ENCODE measurements at places on chromosomes 4 and X.

DNA sequence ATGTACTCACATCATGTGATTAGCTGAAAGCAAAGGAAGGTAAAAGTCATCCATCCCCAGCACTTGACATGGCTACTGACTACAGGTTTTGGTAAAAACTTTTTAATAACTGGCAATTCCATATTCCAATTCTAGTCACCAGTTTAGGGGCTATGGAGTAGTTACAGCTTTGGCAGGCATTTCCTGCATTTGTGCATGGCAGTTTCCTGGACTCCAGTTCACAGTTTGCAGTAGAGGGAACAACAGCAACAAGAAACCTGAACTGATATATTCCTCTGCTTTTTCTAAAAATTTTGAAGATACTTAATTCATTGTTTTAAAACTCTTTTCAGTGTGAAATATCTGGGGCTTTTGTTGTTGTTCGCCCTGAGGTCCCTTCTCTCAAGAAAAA lies 184.3 kb downstream of the PPP3CA start:
- DNase-seq = no peak

DNA sequence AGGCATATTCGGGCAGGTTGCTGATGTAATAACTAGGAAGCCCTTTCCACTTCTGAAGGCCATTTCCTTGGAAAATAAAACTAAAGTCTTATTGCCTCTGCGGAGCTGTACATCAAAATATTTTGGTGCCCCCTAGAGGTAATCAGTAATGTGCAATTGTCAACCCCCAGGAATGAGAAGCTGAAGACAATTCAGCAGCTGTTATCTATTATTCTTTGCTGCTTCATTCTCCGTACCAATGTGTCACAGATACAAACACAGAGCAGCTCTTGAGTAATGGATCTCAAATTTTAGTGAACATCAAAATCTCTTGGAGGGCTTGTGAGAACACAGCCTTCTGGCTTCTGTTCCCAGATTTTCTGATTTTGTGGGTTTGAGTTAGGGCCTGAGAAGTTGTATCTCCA lies 3.5 kb upstream of the SLIT2 start:
- no peak for DNase-seq

- no peak for DNase-seq
Measured at GRCh38 chr4:152684007-152684406, 4.2 kb upstream of the TMEM154 start.

GRCh38 chr4:91302120-91302519 lies 1001.6 kb upstream of the GRID2 start:
- DNase-seq = no peak

- DNase-seq = no peak
Measured at GRCh38 chrX:141158084-141158483, 18.8 kb downstream of the LDOC1 start.

DNA sequence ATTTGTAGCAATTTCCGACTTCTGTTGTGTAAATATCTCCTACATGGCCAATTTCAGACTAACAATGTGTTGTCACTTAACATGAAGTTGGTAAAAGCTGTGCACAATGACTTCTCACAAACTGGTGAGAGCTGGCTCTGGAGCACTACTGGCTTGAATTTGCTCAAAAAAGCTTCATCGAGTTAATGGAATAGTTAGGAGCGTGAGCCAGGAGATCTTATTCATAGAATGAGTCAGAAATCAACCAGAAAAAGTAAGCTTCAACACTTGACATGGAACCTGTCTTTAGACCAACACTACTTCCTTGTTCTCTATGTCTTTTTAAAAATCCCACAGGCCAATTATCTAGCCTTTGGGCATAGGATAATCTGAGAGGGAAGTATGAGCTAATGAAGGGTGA lies 7.9 kb upstream of the CHRDL1 start:
- no peak for DNase-seq

DNA sequence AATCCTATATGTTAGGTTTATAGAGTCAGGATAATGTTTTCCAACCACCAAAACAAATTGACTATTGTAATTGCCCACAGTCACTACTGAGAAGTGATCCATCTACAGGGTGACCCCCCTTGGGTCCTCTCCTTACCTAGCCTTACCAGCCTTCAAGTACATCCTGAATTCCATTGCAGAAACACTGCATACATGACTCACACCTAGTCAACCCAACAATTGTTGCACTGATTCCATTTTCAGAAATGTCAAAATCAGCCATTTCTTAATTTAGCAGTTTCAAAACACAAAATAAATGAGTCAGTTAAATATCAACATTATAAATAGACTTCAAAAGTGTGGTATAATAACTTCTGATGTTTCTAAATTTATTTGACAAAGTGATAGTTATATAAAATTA lies 106.3 kb upstream of the TNIP3 start:
- DNase-seq = no peak

DNA sequence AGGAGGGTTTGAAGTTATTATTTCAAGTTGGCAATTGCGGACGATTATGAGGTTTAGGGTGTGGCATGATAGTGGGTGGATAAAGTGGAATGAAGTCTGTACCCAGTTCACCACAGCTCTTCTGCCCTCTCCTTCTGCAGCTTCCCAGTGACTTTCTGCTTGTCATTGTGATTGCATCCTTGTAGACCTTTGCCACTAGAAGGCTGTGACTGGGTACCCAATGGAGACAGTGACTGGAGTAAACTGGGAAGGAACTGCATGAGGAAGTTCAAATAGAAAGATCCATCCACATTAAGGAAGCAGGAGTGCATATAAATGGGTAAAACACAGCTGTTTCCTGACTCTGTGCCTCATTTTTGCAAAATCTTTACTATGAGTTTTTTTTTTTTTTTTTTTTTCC lies 53.5 kb upstream of the SPANXN3 start:
- DNase-seq = no peak

- DNase-seq = no peak
Measured at GRCh38 chr4:6068986-6069385, 50.8 kb upstream of the C4orf50 start.

DNA sequence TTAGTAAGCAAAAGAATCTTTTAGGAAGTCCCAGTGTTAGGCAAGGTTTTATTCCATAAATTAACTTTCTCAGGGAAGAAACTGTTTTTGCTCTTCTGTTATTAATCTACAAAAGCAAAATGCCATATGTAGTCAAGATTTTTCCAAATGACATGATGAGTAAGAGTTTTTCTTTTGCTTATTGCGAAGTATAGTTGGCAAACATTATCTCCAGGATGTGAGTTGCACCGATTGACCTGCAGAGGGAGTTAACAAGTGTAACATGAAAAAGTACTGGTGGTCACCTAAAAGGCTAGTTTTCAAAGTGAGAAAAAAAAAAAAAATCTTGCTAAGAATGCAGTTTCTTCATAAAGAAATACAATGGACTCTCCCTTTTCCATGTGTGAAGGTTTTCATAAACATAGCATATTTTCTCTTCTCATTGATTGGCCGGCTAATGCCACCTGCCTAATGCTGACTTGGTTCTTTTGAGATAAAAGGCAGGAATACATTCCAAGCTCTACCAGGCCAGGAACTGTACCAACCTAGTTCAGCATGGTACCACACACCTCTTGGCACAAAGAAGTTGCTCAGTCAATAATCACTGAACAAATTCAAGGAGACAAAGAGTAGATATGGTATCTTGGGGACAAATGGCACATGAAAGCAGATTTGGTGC lies 100.2 kb downstream of the LNX1 start:
- no peak for DNase-seq

GRCh38 chr4:139164731-139165130 lies 12.3 kb downstream of the ELF2 start:
- DNase-seq = no peak

DNA sequence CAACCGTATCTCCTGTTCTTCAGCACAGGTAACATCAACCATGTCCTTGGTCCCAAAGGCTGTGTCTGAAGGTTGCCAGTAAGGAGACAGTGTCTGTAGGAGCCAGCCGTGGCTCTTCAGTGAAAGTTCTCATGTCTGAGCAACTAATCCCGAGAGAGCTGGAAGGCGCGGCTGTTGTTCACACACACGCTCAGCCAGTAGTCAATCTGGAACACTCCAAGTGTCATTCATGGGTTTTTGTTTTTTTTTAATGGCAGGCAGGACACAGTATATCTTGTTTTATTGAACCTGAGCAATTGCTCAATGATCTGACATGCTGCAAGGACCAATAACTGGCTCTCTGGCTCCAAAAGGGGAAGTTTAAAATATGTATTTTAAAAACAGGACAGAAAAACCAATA lies 48.4 kb upstream of the MAP3K15 start:
- DNase-seq = no peak

DNA sequence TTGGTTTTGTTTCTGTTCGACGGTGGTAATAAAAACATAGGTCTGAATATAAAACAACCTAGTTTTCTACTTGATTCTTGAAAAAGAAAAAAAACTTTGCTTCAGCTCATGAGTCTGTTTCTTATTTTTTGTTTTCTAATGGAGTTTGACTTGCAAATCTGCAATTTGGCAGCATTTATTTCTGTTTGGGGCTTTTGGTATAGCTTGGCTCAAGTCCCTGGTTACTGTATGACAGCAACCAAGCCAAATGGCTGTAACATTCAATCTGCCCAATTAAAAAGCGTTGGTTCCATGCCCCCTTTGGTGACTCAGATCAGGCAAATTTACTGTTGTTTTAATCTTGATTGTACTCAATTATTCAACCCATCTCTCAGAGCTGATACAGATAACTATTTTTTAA lies 263.4 kb downstream of the GRIA3 start:
- no peak for DNase-seq

GRCh38 chr4:3770323-3771163 lies 4.4 kb downstream of the ADRA2C start:
- no peak for DNase-seq

DNA sequence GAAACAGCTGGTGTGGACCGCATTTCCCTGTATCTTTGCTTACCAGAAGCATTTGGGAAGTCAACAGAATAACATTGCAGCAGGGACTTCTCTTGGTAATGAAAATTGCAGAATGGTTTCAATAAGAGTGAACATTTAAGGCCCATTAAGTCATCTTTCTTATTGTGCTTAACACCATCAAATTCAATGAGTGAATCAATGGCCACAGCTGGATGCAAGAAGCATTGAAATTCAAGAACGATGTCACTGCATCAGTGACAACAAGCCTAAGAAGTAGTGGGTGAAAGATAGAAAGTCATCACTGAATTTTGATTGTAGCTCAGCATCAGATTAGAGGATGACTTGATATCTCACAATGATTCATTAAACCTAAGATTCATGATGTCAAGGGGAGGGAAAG lies 93.9 kb upstream of the GPM6A start:
- no peak for DNase-seq

DNA sequence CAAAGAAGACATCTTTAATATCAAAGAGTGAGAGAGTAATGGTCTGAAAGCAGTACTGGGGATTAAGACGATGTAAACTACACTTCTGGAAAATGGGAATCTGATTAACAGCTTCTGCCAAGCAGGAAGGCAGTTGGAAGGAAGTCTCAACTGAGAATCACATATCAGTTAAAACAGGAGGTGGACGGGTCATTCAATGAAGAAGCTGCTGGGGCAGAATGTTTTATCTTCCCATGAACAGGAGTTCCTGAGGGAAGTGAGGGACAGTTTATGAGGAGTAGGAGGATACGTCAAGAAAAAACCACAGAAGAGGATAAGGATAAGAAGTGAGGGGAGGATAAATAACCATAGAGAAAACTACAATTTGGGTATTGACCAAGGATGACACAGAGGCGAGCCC lies 38.7 kb upstream of the MAGEA10 start:
- no peak for DNase-seq

DNA sequence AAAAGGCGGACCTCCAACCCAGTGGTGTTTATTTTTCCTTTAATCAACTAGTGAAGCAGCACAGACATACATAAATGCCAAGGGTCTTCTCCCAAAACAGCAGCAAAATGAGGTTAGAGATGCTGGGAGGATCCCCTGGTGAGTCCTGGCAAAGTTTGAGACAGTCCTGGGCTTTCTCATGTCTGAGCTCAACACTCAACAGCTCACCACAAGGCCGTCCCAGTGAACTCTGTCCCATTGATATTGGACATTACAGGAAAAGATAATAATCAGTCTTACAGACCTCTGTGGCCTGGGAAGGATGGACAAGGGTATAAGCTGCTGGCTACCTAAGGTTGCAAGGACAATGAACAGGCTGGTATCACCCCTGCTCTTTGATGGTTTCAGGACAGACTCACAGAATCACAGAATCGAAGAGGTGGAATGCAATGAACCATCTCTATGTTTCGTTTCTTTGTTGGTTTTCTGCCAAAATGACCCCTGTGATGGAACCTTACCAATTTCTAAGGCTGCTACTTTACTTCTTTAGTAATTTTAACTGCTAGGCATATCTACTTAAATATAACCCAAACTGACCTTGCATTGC lies 551.8 kb downstream of the RAB28 start:
- DNase-seq = no peak

DNA sequence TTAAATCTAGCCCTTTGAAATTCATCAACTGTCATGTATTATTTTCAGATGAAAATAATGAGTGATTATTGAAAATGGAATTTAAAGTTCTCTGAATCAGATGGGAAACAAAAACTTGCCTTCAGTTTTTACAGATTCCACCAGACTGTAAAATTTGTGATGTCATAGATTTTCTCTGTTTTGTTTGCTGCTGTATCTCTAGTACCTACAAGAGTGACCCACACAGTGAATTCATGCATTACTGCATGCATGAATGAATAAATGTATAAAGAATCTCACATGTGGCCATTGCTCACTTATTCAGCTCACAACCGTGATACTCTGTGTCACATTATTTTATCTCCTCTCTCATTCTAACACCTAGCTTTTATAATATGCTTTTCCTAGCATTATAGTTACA lies 532.2 kb upstream of the AGA start:
- no peak for DNase-seq

DNA sequence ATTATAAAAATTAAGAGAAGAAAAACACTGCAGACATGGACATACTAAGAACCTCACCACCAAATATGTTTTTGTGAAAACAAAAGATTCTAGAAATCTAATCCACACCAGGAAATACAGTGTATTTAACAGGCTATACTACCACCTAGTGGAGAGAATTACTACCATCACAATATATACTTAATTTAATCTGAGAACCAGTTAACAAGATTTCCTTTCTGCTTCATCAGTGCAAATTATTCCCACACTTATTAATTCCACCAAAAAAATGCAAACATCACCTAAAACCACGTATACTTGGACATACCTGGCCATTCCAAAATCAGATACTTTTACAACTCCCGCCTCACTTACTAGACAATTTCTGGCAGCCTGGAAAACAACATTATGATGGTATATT lies 7.0 kb upstream of the TXK start:
- DNase-seq = no peak

- peak; percentile 58 for DNase-seq
Measured at GRCh38 chrX:1491851-1492349, 39.2 kb upstream of the ASMTL start.

GRCh38 chrX:16885628-16886027 lies 15.5 kb upstream of the RBBP7 start:
- no peak for DNase-seq

DNA sequence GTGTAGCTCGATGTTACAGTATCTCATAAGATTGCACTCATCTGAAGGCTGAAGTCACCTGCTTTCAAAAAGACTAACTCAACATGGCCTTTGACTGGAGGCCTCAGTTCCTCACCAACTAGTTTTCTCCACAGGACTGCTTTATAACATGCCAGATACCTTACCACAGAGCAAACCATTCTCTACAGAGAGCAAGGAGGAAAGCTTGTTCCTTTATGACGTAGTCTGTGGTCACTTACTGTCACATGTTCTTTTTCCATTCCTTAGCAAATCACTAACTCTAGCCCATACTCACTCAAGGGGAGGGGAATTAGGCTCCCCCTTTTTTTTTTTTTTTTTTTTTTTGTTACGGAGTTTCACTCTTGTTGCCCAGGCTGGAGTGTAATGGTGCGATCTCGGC lies 3.2 kb downstream of the THAP9 start:
- DNase-seq = no peak

GRCh38 chrX:45815441-45815840 lies 614.8 kb upstream of the DIPK2B start:
- no peak for DNase-seq

All from stimulated activated CD4-positive, alpha-beta T cell treated with anti-CD3 and anti-CD28 coated beads, Interleukin-2, amount 100 ng/mL, for 24 hours (primary cell).